Chondrocyte (in vitro differentiated cells): ENCODE measurements at places on chromosomes 3 and 15. TPM values are rescaled to one million over a fixed set of nuclear protein-coding genes. Genes with fewer than 3 reads are reported as not detected.

DNA sequence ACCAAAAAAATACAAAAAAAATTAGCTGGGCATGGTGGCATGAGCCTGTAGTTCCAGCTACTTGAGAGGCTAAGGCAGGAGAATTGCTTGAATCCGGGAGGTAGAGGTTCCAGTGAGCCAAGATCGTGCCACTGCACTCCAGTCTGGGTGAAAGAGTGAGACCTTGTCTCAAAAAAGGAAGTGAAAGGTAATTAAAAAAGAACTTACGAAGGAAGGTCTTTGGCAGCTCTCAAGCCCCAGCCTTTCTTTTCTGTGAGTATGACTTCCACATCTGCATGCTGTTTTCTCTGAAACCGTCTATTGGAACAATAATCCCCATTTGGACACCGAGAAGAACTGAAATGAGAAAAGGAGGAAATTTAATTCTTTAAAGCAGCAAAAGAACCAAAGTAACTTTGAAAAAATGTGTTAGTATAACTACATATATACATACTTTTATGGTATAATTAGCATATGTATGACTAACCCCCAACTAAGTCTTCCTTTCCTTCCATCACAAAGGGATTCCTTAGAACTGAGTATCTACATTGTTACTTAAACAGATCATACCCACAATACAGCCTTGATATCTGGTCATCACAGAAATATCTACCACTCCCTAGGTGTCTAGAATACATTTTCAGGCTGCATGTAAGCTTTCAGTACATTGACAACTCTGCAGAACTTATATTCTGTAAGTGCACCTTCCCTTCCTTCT is 50.1 kb downstream of the SETD2 start:
- H3K27me3 ChIP-seq = no peaks in the 10 kb centered on the region
- no peak for DNase-seq
- H3K27ac ChIP-seq = peak overlapping the region; percentile 1
- no peak overlapping the region for H3K4me3 ChIP-seq

- DNase-seq = no peak
- H3K36me3 ChIP-seq = peaks cover 4% of the 10 kb centered on the region
- no peaks in the 10 kb centered on the region for H3K27me3 ChIP-seq
- peaks cover 25% of the 10 kb centered on the region for H3K4me1 ChIP-seq
- no peak overlapping the region for H3K4me3 ChIP-seq
Observed at GRCh38 chr3:105653166-105653565, 215.6 kb downstream of the CBLB start.

- H3K27me3 ChIP-seq = no peaks in the 10 kb centered on the region
- H3K4me1 ChIP-seq = peaks cover 15% of the 10 kb centered on the region
- H3K36me3 ChIP-seq = no peaks in the 10 kb centered on the region
- no peak overlapping the region for H3K27ac ChIP-seq
- no peak for DNase-seq
- H3K4me3 ChIP-seq = no peak overlapping the region
Observed at GRCh38 chr3:150317469-150317868, 90.6 kb upstream of the TSC22D2 start.

GRCh38 chr3:106088899-106089298 is 220.1 kb upstream of the CBLB start:
- no peaks in the 10 kb centered on the region for H3K36me3 ChIP-seq
- no peaks in the 10 kb centered on the region for H3K27me3 ChIP-seq
- no peak overlapping the region for H3K4me3 ChIP-seq
- no peak for DNase-seq
- H3K27ac ChIP-seq = no peak overlapping the region

DNA sequence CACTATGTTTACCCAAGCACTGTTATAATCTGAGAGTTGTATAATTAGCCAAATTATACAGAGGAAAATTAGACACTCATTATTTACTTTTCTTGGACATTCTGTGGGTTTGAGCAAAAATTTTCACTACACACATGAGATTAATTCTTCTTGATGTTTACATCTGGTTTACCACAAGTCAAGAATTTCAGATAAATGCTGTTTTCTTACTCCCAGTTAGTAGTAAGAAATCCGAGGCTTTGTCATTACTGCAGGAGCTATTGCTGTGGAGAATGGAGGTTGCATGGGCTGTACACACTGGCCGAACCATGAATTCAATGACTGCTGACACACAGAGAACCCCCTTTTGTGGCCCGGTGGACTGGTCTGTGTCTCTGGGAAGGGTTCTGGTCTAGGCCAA is 207.7 kb upstream of the CFAP20DC start:
- DNase-seq = no peak
- no peaks in the 10 kb centered on the region for H3K27me3 ChIP-seq
- H3K36me3 ChIP-seq = no peaks in the 10 kb centered on the region
- no peak overlapping the region for H3K27ac ChIP-seq
- no peak overlapping the region for H3K4me3 ChIP-seq

DNA sequence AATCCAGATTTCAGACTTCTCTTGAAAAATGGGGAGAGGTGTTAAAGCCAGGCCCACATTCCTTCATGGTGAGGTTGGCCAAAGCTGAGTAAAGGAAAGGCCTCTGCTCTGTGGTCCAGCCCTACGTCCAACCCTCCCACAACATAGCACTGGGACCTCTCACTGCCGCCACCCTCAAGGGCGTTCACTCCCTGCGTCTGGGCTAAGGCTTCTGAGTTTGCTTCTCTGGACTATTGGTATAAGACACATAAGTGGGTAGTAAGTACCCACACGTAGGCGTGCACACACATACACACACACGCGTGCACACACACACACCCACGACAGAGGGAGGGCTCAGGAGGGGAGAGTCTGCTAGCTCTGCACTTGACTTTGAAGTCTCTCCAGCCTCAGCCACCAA is 80.2 kb upstream of the PXYLP1 start:
- H3K27me3 ChIP-seq = no peaks in the 10 kb centered on the region
- no peaks in the 10 kb centered on the region for H3K4me1 ChIP-seq
- H3K4me3 ChIP-seq = no peak overlapping the region
- DNase-seq = no peak
- no peak overlapping the region for H3K27ac ChIP-seq

DNA sequence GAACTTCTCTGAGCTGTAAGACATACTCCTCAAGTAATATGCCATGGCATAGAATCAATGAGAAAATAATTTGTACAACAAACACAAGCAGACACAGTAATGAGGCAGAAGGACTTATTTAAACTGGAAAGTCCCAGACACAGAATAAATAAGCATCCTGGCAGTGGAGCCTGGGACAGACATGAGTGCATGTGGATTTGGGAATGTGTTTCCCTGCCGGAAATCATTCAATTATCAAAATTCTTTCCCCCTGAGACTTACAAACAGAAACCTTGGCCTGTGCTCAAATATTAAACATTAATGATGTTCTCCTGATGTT is 520.1 kb downstream of the ROBO1 start:
- no peaks in the 10 kb centered on the region for H3K36me3 ChIP-seq
- peak overlapping the region; percentile 64 for H3K27ac ChIP-seq
- no peak for DNase-seq
- H3K4me1 ChIP-seq = peaks cover 44% of the 10 kb centered on the region
- no peaks in the 10 kb centered on the region for H3K27me3 ChIP-seq

DNA sequence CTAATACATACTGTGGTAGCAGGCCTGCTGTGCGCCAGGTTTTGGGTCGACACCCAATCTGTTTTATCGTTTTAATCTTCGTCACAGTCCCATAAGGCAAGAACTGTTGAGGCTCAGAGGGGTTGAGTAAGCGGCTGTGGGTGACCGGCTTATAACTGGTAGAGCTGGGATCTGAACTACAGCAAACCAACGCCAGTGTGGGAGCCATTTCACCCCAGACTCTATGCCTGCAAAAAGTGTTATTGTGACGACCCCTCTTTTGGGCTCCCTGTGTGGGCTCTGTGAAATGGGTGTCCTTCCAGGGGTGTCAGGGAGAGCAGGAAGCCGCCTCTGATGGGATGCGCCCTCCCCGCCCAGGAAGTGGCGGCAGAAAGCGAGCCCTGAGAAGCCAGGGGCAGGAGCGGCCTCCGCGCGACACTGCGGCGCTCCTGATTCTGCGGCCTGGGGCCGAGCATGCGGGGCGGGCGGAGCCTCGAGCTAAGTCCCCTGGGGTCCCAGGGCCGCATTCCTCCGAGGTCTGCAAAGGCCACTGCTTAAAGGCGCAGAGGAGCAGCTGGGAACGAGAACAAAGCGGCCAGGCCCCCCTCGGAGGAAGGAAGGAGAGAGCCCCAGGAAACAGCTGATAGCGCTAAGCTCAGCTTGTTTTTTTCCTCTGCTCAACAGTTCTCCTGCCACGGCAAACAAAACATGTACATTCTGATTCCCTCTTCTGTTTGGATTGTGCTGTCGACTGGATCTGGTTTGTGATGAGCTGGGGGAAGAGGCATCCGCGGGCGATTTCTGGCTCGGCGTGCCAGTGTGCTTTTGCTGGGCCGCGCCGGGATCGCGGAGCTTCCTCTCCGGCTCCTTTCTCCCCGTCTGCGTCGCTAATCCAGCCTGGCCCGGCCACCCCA is 33.9 kb downstream of the GRK7 start:
- peaks cover 5% of the 10 kb centered on the region for H3K36me3 ChIP-seq
- H3K4me3 ChIP-seq = peak overlapping the region; percentile 72
- H3K27ac ChIP-seq = peak overlapping the region; percentile 75
- DNase-seq = no peak

DNA sequence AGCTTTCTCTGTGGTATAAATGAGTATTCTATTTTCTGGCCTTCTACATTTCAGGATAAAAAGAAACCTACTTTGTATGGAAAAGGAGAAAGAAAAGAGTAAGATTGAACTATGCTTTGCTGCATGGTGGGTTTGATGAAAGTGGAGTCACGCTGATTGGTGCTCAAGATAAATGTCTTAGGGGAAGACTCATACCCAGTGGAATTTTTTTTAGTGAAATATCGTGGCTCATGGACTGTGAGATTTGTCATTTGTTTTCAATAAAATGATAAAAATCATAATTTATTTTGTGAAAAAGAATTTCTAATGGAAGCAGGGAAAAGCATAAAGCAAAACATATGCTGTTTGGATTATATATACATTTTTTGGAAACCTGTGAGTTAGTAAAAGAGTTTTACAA is 292.5 kb downstream of the ZPLD1 start:
- no peak overlapping the region for H3K27ac ChIP-seq
- no peaks in the 10 kb centered on the region for H3K36me3 ChIP-seq
- no peaks in the 10 kb centered on the region for H3K4me1 ChIP-seq
- DNase-seq = no peak
- no peak overlapping the region for H3K4me3 ChIP-seq
- peaks cover 1% of the 10 kb centered on the region for H3K27me3 ChIP-seq

DNA sequence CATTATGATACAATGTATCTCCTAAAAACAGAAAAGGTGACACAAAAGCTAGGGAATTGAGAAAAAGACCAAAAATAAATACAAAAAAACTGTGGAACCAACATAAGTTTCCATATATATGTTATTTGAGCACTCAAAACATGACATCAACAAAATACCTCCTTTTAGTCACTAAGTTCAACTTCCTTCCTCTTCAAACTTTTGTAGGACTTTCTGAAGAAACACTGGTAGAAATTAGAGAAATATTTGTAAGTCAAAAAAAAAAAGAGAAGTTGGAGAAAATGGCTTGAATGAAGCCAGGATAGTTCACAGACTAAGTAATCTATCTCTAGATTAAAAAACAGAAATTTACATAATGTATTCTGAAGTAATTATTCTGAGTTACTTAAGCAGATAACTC is 208.4 kb upstream of the ALCAM start:
- DNase-seq = no peak
- no peaks in the 10 kb centered on the region for H3K27me3 ChIP-seq
- H3K4me1 ChIP-seq = peaks cover 6% of the 10 kb centered on the region
- no peaks in the 10 kb centered on the region for H3K36me3 ChIP-seq

- H3K27ac ChIP-seq = no peak overlapping the region
- H3K36me3 ChIP-seq = no peaks in the 10 kb centered on the region
- DNase-seq = no peak
- H3K4me3 ChIP-seq = no peak overlapping the region
- peaks cover 2% of the 10 kb centered on the region for H3K27me3 ChIP-seq
- no peaks in the 10 kb centered on the region for H3K4me1 ChIP-seq
Observed at GRCh38 chr3:103629391-103629790, 1194.6 kb downstream of the ZPLD1 start.

DNA sequence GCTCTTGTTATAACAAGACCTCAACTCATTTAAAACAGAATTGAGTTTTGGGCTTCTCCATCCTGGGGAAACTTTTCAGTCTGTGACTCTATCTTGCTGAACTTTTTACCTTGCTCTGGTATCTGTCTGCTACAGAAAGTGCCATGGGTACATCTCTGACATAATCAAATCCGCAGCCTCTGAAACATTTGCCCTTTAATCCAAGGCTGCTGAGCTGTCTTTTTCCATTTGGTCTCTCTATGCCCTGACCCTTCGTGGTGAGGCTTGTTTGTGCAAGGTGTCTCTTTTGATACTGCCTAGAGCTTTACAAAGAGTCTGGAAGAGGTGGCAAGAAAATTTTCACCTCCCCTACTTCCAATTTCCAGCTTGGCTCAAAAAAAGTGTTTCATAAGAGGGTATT is 11.3 kb downstream of the TMEM108 start:
- no peak overlapping the region for H3K4me3 ChIP-seq
- peaks cover 1% of the 10 kb centered on the region for H3K27me3 ChIP-seq
- no peak for DNase-seq
- no peak overlapping the region for H3K27ac ChIP-seq

- no peak for DNase-seq
- H3K36me3 ChIP-seq = no peaks in the 10 kb centered on the region
- no peaks in the 10 kb centered on the region for H3K27me3 ChIP-seq
Observed at GRCh38 chr3:71211083-71211482, 372.4 kb downstream of the FOXP1 start.

GRCh38 chr15:45221053-45221599 is 30.9 kb upstream of the SLC28A2 start:
- H3K27me3 ChIP-seq = peaks cover 29% of the 10 kb centered on the region
- H3K4me1 ChIP-seq = no peaks in the 10 kb centered on the region
- H3K4me3 ChIP-seq = no peak overlapping the region
- H3K36me3 ChIP-seq = no peaks in the 10 kb centered on the region
- H3K27ac ChIP-seq = no peak overlapping the region

DNA sequence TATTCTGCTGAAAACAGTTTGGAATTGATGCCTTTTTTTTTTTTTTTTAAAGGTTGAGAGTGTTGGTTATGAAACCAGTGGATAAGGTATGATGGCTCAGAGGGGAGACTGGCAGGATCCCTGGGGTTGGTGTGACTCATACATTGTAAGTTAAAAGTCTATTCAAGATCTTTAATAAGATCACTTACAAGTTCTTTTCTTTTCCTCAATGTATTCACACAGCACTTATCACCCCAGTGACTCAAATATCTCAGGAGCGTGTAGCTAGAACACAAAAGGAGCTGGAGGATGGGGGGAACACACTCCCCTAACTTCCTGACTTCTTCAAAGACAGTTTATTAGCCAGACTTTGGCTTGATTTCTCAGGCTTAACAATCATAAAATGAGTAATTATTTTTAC is 285.3 kb downstream of the SV2B start:
- H3K27me3 ChIP-seq = peaks cover 8% of the 10 kb centered on the region
- no peak overlapping the region for H3K4me3 ChIP-seq
- DNase-seq = no peak
- no peaks in the 10 kb centered on the region for H3K4me1 ChIP-seq
- H3K36me3 ChIP-seq = no peaks in the 10 kb centered on the region
- no peak overlapping the region for H3K27ac ChIP-seq

Gene FHIT
- 2.5 to 3.8 TPM (median 3.4 TPM) in 3 replicates for total RNA-seq

Gene DAZL
- total RNA-seq = not detected in 3 replicates

Gene MESP2
- total RNA-seq = 0.25 to 0.51 TPM (median 0.36 TPM) in 3 replicates

Gene HDC
- total RNA-seq = not detected in 3 replicates

Gene LRRIQ4
- total RNA-seq = not detected in 3 replicates

Gene LYZL4
- total RNA-seq = not detected in 3 replicates

Gene SLC12A1
- not detected in 3 replicates for total RNA-seq

Gene SPINK8
- not detected in 3 replicates for total RNA-seq

Gene CPN2
- not detected in 3 replicates for total RNA-seq
